NCI-H1694 treated with DMSO at 0.1 percent for 48 hours (cell line): ENCODE measurements at places on chromosomes 7 and 10.

GRCh38 chr10:87658321-87658795 is 1.3 kb upstream of the PAPSS2 start:
- no peak for DNase-seq

DNA sequence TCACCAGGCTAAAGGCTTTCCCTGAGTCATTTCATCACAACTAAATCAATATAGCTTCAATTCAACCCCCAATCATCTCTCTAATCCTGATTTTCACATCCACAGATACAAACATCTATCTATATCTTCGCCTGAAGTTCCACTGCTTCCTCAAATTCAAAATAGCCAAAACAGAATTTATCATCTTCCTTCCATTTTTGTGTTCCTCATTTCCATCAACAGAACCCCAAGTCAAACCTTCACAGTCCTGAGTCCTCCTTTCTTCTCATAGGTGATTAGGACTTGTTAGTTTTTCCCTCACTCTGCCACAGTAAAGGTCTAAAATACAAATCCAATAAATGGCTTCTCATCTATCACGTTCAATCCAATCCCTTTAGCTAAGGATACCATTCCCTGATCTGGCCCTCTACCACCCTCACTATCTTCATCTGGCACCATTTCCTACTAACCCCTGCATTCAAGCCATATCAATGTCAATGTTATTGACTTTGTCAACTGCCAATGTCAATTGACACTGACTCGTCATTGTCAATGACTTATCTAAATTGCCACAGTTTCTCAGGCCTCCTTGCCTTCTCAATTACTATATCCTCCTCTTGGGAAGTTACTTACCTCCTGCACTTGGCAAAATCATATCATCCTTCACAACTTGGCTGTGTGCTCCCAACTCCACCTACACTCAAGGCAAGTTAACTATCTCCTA is 2.6 kb downstream of the HYCC1 start:
- no peak for DNase-seq

DNA sequence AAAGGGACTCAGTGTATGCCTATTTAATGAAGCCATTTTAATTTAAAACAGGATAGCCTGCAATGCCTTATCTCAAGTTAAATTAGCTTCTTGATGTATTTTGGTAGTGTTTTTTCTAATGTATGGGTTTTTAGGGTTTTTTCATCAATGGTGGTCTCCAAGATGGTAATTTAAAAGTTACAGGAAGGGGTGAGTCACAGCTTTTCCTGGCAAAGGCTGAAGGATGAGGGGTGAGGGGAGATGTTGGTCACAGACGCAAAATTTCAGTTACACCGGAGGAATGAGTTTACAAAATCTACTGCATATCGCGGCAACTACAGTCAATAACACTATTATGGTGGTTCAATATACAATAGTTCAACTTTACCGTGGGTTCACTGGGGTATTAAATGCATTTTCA is 31.6 kb downstream of the CCDC3 start:
- DNase-seq, result no peak

- DNase-seq, result no peak
These were observed 261.9 kb downstream of the ARL4A start for GRCh38 chr7:12949060-12949931.

GRCh38 chr7:36970551-36971514 is 246.5 kb upstream of the AOAH start:
- no peak for DNase-seq
